ENCODE measurements at places on chromosomes 3 and 15. TPM values are rescaled to one million over a fixed set of nuclear protein-coding genes. Genes with fewer than 3 reads are reported as not detected.

DNA sequence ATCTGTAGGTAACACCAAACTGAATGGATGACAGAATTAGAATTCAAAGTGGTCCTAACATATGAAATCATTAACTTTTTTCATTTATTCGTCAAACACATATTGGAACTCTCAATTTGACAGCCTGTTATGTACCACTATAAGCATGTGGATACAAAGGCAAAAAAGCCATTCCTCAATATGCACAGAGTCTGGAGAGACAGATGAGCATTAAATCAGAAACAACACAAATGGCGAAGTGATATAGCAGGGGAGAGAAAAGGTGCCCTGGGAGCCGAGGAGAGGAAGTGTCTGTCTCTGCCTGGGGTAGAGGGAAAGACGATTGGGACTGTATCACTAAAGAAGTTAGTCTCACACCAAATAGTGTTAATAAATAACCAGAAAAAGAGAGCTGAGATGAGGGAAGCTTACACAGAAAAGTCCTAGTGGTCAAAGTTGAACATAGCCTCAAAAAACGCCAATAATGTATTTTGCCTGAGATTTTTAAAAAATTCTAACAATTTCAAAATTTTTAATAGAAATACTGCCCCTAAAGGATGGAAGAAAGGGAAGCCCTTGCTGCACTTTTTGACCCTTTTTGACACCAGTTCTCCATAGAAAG lies 417.5 kb downstream of the TUSC7 start:
- DNase-seq, result no peak

GRCh38 chr3:46858456-46858855 lies 4.8 kb downstream of the MYL3 start:
- DNase-seq, result no peak

- DNase-seq, result no peak
Measured at GRCh38 chr3:69451594-69451993, 65.7 kb upstream of the FRMD4B start.

The CCR8 gene
- total RNA-seq, result not detected

The PARP14 gene
- total RNA-seq, result 135 TPM

DNA sequence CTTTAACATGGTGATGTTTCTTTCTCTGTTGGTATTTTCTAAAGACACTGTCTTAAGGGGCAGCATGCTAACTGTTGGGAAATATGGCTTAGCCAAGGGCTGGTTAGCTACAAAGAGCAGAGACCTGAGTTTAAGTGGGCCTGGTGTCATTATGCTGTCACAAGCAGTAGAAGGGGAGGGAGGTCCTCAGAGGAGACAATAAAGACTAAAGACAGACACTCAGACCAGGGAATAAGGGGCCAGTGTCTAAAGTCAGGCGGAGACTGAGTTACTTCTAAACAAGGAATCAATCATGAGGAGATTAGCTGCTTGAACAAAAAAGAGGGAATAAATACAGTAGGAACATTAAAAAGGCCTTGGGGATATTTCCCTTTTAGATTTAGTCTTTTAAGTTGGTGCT lies 142.7 kb upstream of the DPPA4 start:
- DNase-seq, result no peak

All from M059J (cell line).